Putamen (tissue), 1 donor: ENCODE measurements at places on chromosomes 2 and 18.

DNA sequence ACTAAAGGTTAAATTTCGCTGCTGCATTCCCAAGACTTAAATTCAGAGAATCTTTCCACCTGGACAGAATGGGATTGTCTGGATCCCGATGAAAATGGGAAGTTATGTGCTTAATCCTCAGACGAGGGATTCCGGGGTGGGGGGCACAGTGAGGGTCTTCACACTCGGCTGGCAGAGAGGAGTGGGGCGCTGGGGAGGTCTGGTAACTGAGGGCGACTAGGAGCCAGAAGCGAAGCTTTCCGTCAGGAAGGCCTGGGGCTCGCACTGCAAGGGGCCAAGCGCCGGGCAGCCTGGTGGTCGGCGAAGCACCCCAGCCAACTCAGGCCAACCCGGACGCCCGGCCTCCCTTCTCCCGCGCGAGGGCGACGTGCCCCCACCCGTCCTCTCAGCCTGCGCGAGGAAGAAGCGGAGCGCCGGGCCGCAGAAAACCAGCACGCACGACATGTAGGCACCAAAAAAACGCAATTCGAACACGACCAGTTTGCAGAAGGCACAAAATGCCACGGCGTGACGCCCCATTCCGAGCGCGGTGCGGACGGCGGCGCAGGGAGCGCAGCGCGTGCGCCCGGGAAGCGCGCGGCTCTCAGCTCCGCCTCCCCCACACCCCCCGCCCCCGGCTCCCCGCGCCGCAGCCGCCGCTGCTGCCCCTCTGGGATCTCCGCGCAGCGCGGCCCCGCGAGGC, 188.1 kb downstream of the ZEB2 start:
- DNase-seq = no peak

DNA sequence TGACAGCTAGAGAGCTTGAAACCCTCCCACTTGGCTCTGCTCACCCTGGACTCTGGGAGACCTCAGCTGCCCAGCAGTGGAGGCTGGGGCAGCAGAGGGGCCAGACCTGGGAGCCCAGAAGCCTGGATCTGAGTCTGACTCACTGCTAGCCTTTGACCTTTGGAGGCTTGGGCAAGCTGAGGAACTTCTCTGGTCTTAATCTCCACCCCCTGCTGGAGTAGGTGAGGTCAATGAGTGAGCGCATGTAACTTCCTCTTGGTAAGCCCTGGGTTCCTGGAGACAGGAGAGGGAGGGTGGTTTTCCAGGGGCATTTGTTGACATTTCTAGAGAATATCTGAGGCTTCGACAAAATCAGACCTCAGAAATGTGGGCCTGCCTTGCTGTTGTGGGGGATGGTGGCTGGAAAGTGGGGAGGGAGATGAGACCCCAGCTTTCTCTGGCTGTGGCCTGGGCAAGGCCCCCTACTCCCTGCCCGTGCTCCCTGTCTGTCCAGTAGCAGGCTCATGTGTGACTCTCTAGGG, 73.0 kb upstream of the YWHAQ start:
- DNase-seq = no peak

DNA sequence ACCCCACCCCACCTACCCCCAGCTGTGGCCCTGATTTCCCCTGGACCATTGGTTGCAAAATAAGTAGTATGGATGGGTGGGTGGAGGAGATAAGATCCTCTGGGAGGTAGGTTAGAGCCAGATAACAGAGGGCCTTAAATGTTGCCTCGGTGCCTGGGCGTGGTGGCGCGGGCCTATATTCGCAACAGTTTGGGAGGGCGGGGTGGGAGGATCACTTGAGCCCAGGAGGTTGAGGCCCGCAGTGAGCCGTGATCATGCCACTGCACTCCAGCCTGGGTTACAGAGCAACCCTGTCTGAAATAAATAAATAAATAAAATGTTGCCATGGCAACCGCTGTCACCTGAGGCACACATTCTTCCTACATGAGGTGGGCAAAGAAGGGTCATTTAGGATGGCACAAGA, 103.3 kb upstream of the GATA6 start:
- DNase-seq = no peak

DNA sequence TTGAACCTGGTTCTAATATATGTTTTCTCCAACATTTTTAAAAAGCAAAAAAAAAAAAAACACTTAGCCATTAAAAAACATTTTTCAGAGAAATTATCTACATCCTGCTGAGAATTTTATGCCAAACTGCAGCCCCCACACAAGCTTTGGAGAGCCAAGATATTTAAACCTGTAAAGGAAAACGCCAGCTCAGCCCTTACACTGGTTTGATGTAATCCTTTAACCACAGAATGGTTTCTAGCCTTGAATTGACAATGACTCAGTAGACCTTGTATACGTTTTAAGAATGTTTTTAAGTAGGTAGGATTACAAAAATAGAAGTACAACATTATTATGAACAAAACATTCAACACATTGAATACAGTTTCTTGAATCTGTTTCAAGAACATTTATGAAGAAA, 113.6 kb downstream of the BABAM2 start:
- DNase-seq = no peak

GRCh38 chr2:240598311-240598911, 11.9 kb downstream of the CAPN10 start:
- no peak for DNase-seq
